NCI-H1436 treated with DMSO at 0.1 percent for 48 hours (cell line): ENCODE measurements at places on chromosomes 7 and 10.

- DNase-seq, result no peak
These were observed 47.1 kb downstream of the NXPH1 start for GRCh38 chr7:8480527-8480926.

GRCh38 chr7:129771201-129771927 lies 159.8 kb downstream of the NRF1 start:
- DNase-seq, result no peak

DNA sequence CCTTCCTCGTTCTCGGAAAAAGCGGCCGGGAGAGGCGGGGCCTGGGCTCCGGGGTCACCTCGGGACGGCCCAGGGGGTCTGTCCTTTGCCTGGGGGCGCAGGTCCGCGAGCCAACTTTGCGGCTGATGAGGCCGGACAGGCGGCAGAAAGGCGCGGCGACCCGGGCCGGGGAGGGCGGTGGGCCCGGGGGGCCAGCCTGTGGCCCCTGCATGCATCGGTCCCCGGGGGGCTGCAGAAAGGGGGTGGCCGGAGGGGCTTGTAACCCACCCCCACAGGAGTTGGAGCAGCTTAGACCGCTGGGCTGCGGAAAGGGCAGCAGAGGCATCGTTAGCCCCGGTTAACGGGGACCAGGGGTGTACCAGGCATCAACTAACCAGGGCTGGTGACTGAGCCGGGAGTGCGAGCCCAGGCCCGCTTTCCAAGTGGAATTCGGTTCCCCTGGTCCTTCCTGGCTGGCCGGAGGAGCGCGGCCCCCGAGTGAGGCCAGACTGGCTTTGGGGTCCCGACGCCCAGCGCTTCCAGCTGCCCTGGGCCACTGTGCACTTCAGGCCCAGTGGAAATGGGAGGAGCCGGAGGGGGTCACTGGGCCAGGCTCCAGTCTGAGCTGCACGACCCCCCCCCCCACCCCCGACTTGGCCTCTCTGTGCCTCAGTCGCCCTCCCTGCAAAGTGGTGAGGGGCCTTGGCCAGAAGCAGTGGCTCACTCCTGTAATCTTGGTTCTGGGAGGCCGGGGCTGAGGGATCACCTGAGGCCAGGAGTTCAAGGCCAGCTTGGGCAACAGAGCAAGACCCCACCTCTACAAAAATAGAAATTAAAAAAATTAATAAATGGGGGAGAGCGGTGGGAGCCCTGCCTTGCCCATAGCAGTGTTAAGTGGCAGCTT lies 919 bp downstream of the SLC29A4 start:
- no peak for DNase-seq

GRCh38 chr7:159263430-159263829 lies 118.8 kb upstream of the VIPR2 start:
- DNase-seq, result no peak

DNA sequence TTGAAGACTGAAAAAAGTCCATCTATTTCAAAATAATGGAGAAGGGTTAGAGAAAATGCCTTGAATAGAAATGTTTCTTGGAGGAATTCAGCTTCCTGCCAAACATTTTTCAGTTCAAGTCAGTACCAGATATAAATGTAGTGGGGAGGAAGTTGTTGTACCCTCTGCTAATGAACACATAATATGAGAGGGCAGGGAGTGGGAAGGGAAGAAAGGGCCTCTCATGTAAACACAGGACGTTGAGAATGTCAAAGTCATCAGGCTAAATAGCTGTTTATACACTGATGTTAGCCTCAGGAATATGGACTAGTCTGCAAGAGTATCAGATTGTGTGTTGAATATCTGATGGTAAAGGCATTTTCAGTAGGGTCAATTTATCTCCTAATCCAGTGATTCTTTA lies 37.0 kb downstream of the GPR37 start:
- no peak for DNase-seq

DNA sequence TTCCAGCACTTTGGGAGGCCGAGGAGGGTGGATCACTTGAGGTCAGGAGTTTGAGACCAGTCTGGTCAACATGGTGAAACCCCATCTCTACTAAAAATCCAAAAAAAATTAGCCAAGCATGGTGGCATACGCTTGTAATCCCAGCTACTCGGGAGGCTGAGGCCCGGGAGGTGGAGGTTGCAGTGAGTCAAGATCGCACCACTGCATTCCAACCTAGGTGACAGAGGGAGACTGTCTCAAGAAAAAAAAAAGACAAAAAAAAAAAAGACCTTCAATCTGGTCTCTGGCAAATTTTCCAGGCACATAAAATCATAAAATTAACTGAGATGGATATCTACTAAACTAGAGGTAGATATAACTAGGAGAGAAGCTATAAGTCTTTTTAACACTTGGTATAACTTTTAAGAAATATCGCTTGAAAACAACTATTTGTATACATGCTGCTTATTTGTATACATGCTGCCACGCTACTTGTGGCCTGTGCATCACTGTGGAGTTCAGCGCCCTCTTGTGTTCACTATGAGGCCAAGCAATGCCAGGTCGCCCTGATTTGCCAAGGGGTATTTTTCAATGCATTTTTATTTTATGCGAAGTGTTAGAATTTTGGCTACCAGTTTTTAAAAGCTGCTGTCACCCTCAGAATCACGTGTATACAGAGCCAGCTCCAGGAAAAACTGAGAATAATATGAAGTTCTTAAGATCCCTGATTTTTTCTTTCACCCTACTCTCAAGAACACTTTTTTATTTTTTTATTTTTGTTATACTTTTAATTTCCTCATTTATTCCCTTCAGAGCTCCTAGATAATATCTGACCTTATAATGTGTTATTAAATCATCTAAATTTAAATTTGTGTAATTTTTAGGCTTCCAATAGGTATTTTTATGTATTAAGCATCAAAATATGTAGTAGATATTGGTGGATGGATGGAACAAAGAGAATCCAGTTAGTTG lies 26.7 kb downstream of the CYCS start:
- DNase-seq, result no peak

GRCh38 chr10:71266147-71266917 lies 52.7 kb upstream of the SLC29A3 start:
- peak; percentile 68 for DNase-seq

DNA sequence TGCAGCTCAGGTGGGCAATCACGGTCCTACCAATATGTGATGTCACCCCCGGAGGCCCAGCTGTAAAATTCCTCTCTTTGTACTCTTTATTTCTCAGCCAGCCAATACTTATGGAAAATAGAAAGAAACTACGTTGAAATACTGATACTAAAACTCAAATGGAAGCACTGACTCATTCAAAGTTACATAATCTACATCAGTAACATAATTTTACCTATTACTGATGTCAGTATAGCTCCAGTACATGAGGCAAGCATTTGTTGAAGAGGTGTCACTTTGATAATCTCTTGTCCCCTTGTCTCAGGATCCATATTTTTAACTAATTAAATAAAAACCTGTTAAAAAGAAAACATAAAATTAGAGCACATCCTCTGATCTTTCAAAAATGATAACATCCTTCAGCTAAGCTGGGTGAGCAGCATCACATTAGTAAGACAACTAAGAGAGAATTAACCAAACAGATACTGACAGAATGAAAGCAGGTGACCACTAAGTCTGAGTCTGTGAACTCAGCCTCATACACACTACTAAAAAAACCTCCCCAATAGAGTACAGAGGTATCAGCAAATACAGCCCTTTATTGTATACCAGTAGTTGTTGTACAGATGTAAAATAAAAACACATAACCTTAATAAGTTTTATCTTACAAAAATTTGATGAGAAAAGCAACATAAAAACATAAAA lies 17.6 kb downstream of the SLC25A40 start:
- DNase-seq, result no peak

DNA sequence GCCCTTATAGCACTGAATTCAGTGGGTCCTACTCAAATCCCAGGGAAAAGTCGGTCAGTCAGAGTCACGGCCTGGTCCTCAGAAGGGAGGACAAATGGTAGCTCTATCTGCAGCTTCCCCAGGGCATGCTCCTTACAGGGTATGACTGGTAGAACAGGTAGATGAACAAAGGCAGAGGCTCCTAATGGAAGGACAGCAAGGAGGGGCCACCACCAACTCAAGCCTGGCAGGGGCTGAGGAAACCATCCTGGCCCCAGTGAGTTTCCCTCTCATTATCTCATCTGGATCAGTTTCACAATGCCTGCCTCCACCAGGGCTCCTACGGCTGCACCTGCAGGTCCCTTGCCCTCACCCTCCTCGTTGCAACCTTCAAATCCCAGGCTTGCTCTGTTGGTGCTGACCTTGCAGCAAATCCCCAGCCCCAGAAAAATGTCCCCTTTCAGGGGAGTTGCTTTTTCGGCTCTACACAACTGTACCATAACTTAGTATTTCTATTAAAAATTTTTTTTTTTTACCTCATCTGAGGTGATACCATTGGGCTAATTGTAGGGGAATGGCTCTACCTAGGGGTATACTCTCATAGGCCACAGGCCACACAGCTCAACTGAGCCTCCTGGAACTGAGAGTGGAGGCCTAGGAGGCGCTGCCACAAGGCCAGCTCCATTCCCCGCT lies 2.4 kb upstream of the MYO1G start:
- DNase-seq, result no peak

DNA sequence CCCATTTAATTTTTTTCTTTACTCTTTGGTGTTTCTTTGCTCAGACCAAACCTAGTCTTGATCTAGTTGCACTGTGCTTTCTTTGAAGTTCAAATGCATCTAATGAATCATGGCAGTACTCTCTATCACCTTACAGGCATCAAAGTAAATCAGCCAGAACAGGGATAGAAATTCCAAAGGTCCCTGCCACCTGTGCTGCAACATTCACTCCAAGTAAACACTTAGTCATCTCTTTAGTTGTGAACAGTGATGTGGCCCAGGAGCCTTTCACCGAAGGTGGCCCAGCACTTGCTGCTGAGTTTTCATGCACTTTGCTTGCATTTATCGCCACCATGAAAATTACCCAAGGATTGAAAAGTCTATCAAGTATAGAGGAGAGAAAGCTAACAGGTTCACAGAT lies 314.1 kb upstream of the ETV1 start:
- no peak for DNase-seq

DNA sequence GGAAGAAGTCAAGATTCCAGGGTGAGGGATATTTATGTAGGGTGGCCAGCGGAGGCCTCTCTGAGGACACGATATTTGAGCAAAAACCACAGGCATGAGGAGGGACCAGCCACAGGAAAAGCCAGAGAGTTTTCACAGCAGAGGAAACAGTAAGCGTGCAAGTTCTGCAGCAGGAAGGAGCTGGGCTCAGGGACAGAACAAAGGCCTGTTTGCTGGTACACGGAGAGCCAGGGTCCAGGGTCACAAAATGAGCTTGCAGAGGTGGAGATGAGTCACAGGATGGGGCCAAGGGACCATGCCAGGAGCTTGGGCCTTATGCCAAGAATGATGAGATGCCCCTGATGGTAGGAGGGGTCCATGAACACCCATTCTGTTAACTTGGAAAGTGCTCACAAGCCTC lies 283.5 kb downstream of the PLXNA4 start:
- DNase-seq, result no peak

DNA sequence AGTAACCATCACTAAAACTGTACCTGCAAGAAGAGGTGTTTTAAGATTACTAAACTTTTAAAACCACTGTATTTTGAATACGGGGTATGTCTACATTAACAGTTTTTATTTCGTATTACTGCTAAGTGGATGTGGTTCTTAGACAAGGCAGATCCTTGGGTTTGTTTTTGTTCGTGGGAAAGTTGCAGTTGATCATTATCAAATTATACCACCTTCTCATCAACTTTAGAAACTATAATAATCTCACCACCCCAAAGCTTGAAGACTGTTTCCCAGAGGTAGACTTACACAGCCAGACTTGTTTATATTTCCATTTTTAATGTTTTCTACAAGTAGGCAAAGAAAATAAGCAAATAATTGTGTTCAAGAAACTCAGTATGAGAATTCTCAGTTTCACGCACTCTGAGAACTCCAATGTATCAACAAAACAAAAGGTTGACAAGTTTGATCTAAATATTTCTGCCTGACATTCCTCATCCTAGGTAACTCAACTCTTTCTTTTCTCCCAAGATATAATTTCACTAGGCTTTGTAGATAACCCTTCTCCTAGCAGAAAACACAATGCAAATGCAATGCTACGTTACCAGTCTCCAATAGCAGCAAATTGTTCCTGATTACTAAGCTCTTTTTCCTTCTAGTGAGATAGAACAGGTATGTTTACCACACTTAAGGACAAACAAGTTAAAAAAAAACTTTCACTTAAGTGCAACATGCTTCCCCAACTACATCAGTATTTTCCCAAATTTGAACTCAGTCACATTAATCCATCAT lies 36.0 kb downstream of the IGF2BP3 start:
- DNase-seq, result no peak

DNA sequence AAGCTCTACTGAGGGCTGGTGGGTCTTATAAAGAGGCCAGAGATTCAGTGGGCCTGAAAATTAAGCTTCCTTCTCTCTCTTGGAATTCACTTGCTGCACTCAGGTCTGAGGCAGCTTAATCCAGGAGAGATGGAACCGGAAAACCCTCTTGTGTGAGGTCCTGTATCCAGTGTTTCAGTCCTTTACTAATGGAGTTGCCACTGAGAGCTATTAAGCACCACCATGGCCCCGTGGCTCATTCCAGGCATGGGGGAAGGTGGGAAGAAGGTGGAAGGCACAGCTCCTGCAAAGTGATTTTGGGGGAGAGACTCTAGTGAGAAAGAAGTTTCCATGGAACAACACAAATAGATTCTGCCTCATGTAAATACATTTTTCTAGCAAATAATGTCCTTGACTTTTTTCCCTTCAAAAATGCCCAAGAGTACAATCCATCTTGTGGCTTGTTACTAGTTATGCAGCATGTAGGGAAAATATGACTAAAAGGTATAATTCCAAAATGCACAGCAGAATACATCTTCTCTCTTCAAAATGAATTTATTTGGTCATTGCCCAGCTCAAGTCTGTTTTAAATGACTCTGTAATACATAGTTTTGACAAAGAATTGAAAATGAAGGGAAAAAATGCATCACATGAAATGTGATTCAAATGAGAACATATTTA lies 46.7 kb upstream of the FOXI2 start:
- DNase-seq, result no peak

- DNase-seq, result no peak
These were observed 161.7 kb downstream of the FAM107B start for GRCh38 chr10:14612873-14613587.

DNA sequence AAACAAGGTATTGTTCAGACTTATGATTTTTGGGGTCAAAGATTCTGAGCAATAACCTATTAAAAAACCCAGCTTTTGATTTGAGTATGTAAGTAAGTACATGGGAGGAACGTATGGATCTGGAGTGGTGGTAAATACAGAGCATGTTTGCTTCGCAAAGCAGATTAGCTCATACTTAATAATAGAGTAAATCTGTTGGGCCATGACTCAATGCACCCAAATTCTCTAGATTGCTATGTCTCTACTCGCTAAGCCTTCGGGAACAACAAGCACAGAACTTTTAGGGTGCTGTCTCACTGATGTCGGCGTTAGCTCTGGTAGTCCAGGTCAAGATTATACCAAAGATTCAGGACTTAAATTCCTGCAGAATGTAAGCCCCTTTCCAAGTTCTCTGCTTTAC lies 807 bp upstream of the MINPP1 start:
- DNase-seq, result no peak

DNA sequence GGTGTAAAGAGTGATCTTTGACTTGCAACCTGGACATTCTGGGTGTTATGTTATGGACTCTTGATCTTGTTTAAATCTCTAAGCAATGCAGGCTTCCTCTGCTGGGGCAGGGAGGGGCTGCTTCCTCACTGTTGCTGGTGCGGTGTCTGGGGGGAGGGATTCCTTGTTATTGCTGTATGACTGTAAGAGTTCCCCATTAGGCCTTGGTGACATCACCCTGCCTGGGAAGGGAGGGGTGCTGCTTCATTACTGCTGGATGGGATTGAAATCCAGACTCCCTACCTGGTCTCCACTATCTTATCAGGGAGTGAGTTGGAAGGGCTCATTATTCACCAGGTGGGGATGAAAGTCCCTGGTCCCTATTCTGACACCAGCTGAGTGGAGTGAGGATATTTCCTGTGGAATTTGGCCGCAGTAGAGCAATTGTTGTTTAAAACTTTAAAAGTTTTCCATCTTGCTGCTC lies 8.8 kb downstream of the OGDH start:
- DNase-seq, result no peak
